Dermis blood vessel endothelial cell (primary cell): ENCODE measurements at places on chromosomes 1 and 21. TPM values are rescaled to one million over a fixed set of nuclear protein-coding genes. Genes with fewer than 3 reads are reported as not detected.

The ARHGAP29 gene
- total RNA-seq, result 254 and 371 TPM in 2 replicates

The RNU11 gene
- not detected in 2 replicates for total RNA-seq

The PTPN14 gene
- total RNA-seq, result 73.3 and 127 TPM in 2 replicates

The GJA9 gene
- total RNA-seq, result not detected in 2 replicates

GRCh38 chr1:44777547-44777946 is 2.2 kb downstream of the RPS8 start:
- DNase-seq, result no peak

The OR2T11 gene
- not detected in 2 replicates for total RNA-seq

The RPTN gene
- not detected in 2 replicates for total RNA-seq

The CD101 gene
- 0.17 and 0.19 TPM in 2 replicates for total RNA-seq

- DNase-seq, result peak; percentile 24
Observed at GRCh38 chr1:241396747-241397681, 40.0 kb upstream of the RGS7 start.

GRCh38 chr1:162663589-162664106 is 31.4 kb downstream of the DDR2 start:
- DNase-seq, result no peak

GRCh38 chr1:24996983-24997893 is 67.2 kb upstream of the RUNX3 start:
- no peak for DNase-seq

GRCh38 chr1:3890389-3891328 is 9.4 kb downstream of the C1orf174 start:
- no peak for DNase-seq

GRCh38 chr1:79448426-79448825 is 441.9 kb upstream of the ADGRL4 start:
- no peak for DNase-seq

The ADCY10 gene
- under 0.01 TPM in 1 of 2 replicates, not detected in the other for total RNA-seq

GRCh38 chr1:93196591-93196990 is 16.1 kb downstream of the CCDC18 start:
- no peak for DNase-seq

The MACO1 gene
- 28.5 and 29.1 TPM in 2 replicates for total RNA-seq

- DNase-seq, result no peak
Observed at GRCh38 chr1:203799157-203799556, 3.7 kb downstream of the ZBED6 start.

DNA sequence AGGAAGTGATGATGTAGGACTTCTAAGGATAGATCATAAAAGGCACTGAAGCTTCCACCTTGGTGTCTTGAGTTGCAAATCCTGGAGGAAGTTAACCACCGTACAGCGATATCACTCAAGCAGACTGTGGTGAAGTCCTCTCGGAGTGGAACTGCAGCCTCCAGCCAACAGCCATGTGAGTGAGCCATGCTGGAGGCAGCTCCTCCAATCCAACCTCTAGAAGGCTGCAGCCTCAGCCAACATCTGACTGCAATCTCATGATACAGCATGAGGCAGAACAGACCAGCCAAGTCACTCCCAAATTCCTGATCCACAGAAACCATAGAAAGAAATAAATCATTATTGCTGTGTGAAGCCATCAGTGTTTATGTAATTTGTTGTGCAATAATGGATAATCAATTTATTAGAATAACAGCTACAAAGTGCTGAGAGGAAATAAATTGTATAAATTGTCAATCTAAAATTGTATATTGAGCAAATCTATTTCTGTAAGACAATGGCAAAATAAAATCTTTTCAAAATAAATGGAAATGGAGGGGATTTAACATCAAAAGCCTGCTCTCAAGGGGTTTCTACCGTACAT is 65.0 kb downstream of the PRSS38 start:
- no peak for DNase-seq

GRCh38 chr1:152869808-152870419 is 8.2 kb upstream of the SMCP start:
- DNase-seq, result peak; percentile 83

The C1orf94 gene
- total RNA-seq, result not detected in 2 replicates

DNA sequence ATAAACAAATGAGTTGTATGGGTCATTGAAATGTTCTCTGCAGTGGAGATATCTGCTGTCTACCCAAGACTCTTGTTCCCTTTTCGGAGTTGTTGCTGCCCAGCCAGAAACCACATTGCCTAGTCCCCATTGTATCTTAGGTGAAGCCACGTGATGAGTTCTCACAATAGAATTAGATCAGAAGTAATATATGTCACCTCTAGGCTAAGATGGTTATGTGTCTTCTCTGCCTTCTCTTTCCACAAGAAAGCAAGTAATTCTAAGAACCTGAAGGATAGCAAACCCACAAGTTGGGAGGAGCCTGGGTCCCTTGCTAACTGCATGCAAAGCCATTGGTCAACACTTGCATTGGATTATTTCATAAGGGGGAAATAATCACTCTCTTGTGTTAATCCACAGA is 76.6 kb downstream of the ADCY10 start:
- no peak for DNase-seq

GRCh38 chr1:201781437-201781836 is 47.5 kb upstream of the IPO9 start:
- peak; percentile 92 for DNase-seq

The FAM43B gene
- total RNA-seq, result not detected in 2 replicates

The TINAGL1 gene
- total RNA-seq, result 418 and 719 TPM in 2 replicates

- DNase-seq, result no peak
Observed at GRCh38 chr1:235739631-235740030, 90.0 kb upstream of the GNG4 start.

The EBNA1BP2 gene
- total RNA-seq, result 68.1 and 89.9 TPM in 2 replicates

The RIPPLY3 gene
- under 0.01 TPM in 1 of 2 replicates, not detected in the other for total RNA-seq

- no peak for DNase-seq
Observed at GRCh38 chr1:203075236-203076030, 10.4 kb downstream of the MYOG start.

- DNase-seq, result no peak
Observed at GRCh38 chr1:232112076-232112475, 485.5 kb downstream of the DISC1 start.

DNA sequence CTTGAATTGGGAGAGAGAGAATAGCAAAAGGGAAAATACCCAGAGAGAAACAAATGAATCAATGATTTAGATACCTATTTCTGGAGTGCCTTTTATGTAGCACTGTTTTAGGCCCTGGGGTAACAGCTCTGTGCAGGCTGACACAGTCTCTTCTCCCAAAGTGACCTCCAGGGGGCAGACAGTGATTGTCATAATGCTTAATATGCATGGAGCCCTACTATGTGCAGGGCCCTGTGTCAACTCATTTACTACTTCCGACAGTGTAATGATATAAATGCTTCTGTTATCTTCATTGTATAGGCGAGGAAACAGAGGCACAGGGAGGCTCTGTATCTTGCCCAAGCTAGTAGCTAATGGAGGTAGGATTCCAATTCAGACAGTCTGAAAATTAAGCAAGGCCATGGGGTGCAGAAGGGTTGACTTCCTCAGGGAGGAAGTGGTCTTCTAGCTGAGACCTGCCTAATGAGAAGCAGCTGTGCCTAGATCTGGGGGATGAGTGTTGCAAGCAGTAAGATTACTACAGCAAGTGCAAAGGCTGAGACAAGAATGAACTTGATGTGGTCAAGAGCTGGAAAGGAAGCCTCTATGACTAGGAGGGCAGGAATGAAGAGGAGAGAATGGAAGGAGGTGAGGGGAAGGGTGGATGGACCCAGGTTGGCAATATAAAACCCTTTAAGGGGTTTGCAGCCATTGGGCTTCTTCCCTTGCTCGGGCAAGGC is 16.2 kb upstream of the SERINC2 start:
- peak; percentile 17 for DNase-seq

DNA sequence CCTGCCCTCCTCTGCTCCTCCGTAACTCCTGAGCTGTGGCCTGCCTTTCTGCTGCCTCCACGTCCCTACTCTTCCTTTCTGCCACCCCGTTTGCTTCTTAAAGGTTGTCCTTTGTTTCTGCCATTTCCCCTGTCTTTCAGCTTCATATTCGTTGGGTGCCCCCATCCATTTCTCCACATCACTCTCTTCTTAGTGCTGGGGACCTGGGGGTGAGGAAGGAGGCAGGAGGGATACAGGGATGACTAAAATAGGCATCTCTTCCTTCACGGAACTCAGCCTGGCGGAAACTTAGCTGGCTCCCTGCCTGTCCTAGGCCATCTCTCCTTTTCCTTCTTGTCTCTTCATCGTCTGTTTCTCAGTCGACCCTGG is 67.0 kb upstream of the CD1D start:
- no peak for DNase-seq

The APOBEC4 gene
- total RNA-seq, result not detected in 2 replicates

DNA sequence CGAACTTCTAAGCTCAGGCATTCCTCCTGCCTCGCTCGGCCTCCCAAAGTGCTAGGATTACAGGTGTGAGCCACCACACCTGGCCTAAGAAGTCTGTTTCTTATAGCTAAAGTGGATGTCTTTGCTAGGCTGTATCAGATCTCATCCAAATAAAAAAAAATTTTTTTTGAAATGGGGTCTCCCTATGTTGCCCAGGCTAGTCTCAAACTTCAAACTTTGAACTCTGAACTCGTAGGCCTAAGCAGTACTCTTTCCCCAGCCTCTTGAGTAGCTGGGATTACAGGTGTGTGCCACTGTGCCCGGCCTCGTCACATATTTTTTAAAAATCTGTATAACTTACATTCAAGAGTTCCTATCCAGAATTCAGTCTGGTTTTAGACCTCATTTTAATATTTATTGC is 40.5 kb downstream of the RPRD2 start:
- DNase-seq, result no peak

DNA sequence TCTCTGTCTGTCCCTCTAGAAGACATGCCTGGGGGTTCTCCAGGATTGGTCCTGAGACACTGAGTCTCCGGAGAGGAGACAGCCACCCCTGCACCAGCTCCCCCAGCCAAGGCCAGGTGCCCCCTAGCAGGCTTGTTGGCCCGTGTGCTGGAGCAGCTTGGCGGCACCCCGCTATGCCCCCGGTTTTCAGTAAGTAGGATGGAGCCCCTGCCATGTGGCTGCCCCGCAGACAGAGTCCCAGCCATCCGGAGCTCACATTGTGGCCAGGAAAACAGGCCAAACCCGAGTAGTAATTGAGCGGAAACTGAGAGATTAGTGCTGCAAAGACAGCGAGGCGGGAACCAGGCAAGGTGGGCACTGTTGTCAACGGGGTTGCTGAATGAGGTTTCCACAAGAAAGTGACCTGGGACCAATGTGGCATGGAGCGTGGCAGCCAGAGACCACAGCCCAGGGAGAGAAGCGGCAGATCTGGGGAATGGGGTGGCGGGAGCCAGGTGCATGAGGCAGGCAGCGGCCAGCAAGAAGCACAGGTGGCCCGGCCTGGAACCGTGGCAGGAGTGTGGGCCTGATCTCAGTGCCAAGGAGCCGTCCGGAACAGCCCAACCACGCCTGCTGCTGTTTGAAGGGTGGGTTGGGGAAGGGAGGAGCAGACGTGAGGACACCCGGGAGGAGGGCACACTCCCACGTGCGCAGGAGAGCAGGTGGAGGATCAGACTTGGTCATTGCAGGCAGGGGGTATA is 137.4 kb upstream of the VAMP3 start:
- no peak for DNase-seq

The TNFRSF9 gene
- total RNA-seq, result 0.09 and 0.51 TPM in 2 replicates

The RPS8 gene
- 1,197 and 2,124 TPM in 2 replicates for total RNA-seq

DNA sequence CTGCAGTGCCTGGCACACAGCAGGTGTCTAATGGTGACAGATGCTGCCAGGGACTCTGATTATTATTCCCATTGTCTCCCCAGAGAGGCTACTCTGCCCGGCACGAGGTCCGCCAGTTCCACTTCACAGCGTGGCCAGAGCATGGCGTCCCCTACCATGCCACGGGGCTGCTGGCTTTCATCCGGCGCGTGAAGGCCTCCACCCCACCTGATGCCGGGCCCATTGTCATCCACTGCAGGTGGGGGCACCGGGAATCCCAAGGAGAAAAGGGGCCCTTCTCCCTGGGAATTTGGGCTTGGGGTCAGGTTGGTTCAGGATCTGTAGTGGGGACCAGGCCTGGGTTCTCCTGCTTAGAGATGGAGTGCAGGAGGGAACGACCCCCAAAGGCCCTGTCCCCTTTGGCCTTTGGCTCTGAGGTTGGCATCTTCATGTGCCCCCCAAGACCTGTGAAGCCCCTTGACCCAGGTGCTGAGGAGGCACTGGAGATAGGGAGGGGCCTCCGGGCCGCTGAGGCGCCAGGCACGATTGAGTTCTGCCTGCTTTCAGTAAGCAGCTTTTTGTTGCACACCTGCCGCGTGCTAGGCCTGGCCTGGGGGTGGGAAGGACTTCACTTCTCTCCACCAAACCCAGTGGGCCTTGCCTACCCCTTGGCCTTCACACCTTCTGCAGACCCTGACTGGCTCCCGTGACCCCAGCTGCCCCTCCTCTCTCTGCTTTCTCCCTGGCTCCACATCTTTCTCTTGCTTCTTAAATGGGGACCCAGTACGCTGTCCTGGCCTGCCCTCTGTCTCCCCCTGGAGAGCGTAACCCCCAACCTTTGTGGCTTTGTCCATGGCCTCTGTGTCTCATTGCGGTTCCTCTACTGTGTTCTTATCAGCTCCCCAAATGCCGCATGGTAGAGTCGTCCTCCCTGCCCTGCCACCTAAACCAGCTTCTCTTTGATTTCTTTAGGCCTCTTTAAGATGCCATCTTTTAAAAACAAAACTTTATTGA is 76.4 kb downstream of the PTPRU start:
- no peak for DNase-seq

DNA sequence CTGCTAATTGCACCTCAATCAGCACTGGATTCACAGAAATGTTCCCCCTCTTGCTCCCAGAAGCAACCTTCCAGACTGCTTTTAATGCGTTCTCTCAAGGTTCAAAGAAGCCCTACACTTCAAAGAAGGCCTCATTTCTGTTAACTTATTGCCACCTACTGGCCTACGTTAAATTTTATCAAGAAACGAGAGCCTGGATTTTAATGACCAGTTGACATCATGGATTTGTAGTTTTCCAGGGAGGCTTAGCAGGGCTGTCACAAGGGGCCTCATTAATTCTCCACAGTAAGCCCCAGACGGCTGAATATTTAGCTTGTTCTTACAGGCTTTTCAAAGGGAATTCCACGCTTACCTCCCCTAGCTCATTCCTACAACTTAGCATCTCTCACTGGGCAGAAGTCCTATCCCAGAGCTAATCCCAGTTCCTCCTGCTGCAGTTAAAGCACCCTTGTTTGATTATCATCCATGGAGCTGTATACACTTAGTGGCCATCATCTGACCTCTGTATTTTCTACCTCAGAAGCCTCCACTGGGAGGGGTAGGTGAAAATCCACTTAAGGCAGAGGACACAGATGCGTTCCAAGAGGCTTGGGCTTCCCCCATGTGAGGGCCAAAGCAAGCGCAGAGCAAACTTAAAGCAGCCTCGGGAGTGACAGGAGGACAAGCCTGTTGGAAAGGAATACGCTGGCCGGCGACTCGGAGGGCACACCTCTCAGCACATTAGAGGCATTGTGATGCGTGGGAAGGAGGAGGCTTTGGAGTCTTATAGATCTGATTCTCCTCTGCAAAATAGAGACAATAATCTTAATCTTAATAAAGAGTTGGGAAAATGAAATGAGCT is 32.2 kb upstream of the CYP4X1 start:
- peak; percentile 30 for DNase-seq

The FCRLB gene
- total RNA-seq, result 0.51 and 0.56 TPM in 2 replicates

- DNase-seq, result peak; percentile 38
Observed at GRCh38 chr1:20660847-20661206, 342 bp downstream of the DDOST start.

The TIMM17A gene
- 52.9 and 67.0 TPM in 2 replicates for total RNA-seq

The ANXA9 gene
- not detected in 2 replicates for total RNA-seq
